ENCODE measurements at places on chromosomes 12 and 14. TPM values are rescaled to one million over a fixed set of nuclear protein-coding genes. Genes with fewer than 3 reads are reported as not detected.

DNA sequence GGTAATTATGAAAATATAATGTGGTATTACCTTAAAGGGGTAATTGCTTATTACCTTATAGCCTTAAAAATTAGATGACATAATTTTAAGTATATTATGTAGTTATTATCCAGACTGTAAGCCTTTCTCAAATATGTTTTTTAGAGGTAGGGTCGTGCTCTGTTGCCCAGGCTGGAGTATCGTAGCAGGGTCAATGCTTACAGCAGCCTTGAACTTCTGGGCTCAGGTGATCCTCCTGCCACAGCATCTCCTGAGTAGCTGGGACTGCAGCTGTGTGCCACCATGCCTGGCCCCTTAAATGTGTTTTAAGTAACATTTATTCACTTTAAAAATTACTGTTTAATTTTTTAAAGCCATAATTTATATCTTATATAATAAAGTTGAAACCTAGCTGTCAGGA is 10.4 kb downstream of the PRPF39 start:
- H3K27me3 ChIP-seq: no peaks in the 10 kb centered on the region
- H3K4me3 ChIP-seq: no peak overlapping the region
- DNase-seq: no peak
- H3K36me3 ChIP-seq: no peaks in the 10 kb centered on the region
- no peak overlapping the region for H3K27ac ChIP-seq
- no peaks in the 10 kb centered on the region for H3K4me1 ChIP-seq

The TMPRSS12 gene
- not detected for total RNA-seq

GRCh38 chr12:54215989-54216796 is 27.4 kb upstream of the SMUG1 start:
- DNase-seq: no peak
- H3K36me3 ChIP-seq: no peaks in the 10 kb centered on the region
- H3K4me3 ChIP-seq: peak overlapping the region; percentile 9
- no peak overlapping the region for H3K27ac ChIP-seq
- peaks cover 52% of the 10 kb centered on the region for H3K27me3 ChIP-seq

The MSI1 gene
- 3.8 TPM for total RNA-seq

The MYH6 gene
- total RNA-seq: not detected

DNA sequence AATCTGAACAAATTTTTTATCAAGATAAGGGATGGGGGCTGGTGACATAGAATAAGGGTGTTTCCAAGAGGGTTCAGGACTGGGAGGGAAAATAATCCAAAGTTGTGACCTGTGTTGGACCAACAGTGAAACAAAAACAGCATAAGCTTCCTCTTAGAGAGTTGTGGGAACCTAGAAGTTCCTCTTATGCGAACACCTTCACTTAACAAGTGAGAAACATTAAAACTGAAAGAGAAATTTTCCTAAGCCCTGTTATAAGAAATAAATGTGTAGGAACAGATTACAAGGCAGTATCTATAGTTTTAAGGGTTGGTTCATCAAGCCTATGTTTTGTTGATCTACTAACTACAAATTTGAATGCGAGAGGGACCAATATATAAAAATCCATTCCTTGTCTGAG is 58.4 kb downstream of the LLPH start:
- no peaks in the 10 kb centered on the region for H3K36me3 ChIP-seq
- H3K4me1 ChIP-seq: no peaks in the 10 kb centered on the region

GRCh38 chr14:69664865-69665526 is 53.6 kb downstream of the SUSD6 start:
- H3K27me3 ChIP-seq: no peaks in the 10 kb centered on the region
- peak overlapping the region; percentile 37 for H3K27ac ChIP-seq
- H3K4me3 ChIP-seq: no peak overlapping the region
- no peak for DNase-seq
- H3K36me3 ChIP-seq: no peaks in the 10 kb centered on the region
- no peaks in the 10 kb centered on the region for H3K4me1 ChIP-seq

The SCN8A gene
- 10.0 TPM for total RNA-seq

DNA sequence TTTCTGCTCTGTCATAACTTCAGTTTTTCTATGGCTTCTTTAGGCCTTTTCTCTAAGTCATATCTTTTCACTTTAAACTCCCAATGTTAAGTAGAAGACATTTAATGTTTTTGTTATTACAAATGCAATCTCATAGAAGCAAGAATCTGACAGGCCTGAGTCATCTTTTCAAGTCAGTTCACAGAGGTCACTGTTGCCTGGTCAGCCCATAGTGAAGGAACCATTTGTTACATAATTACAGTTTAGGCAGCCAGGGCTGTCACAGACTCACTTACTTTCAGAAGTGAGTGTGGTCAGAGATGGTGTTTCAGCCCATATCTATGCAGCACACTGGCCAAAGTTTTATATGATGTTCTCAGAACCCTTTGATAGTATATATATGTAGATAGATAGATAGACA is 46.5 kb downstream of the CCER1 start:
- no peaks in the 10 kb centered on the region for H3K27me3 ChIP-seq
- no peaks in the 10 kb centered on the region for H3K4me1 ChIP-seq
- no peak for DNase-seq
- H3K27ac ChIP-seq: no peak overlapping the region
- H3K36me3 ChIP-seq: no peaks in the 10 kb centered on the region
- no peak overlapping the region for H3K4me3 ChIP-seq

DNA sequence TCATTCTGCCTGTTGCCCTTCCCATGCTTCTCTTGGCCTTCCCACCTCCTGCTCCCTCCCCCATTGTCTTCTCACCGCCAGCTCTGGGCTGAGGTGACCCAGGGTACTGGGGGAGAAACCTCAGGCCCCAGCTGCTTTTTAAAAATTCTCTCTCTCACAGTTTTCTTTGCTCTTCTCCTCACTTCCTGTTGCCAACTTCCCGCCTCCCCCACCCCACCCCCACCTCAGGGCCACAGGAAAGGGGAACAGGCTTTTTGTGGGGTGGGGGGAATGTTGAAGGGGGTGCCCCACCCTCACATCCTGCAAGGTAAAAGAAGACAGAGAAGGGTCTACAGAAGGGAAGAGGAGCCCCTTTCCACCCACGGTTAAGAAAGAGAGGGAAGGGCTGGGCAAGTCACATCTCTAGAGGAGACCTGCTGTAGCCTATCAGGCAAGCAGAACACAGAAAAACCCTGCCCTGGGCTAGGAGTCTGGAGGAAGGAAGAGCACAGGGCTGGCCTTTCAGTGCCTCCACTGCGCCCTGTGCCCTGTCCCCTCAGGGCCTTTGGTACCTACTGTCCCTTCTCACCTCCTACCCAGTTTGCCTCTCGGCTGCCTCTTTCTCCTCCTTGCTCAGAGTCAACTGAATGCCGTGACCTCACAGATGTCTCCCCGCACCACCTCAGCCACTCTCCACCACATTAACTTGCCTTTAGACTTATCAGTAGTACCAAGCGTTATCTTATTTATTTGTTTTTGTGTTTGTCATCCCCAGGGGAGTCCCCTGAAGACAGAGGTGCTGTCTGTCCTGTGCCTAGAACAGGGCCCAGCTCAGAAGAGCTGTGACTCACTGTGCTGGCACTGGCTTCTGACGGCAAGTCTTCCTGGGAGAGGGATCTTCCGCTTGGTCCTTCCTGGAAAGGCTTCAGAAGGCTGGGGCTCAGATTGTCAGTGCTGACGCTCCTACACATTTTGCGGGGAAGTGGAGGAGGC is 1.7 kb downstream of the ARHGAP9 start:
- H3K4me1 ChIP-seq: no peaks in the 10 kb centered on the region
- peak overlapping the region; percentile 30 for H3K4me3 ChIP-seq
- H3K27me3 ChIP-seq: peaks cover 35% of the 10 kb centered on the region
- no peak for DNase-seq
- H3K27ac ChIP-seq: peak overlapping the region; percentile 73

- H3K27me3 ChIP-seq: no peaks in the 10 kb centered on the region
- DNase-seq: no peak
These were observed 59.5 kb downstream of the ARID2 start for GRCh38 chr12:45789025-45789424.

DNA sequence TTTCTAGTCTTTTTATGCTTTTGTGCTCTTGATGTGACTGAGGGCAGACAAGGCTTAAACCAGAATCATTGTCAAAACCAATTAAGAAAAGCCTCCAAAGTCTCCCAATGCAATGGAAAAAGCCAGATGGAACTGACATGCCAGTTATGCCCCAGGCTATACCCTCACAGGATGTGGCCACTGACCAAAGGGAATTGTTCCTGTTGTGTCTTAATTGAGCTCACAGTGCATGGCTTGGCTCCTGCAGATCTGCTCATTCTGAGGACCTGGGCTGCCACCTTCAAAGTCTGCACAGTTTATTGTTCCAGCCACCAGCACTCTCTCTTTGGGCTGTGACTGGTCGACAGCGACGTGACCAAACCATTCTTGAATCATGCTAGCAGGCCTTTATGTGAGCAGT is 17.1 kb upstream of the BICD1 start:
- H3K4me1 ChIP-seq: no peaks in the 10 kb centered on the region
- H3K27me3 ChIP-seq: no peaks in the 10 kb centered on the region
- no peak overlapping the region for H3K4me3 ChIP-seq
- no peak overlapping the region for H3K27ac ChIP-seq

The MBD6 gene
- total RNA-seq: 133 TPM

GRCh38 chr14:36818246-36818645 is 156.6 kb downstream of the PAX9 start:
- no peak overlapping the region for H3K27ac ChIP-seq
- no peaks in the 10 kb centered on the region for H3K4me1 ChIP-seq
- H3K4me3 ChIP-seq: no peak overlapping the region
- H3K27me3 ChIP-seq: no peaks in the 10 kb centered on the region
- no peaks in the 10 kb centered on the region for H3K36me3 ChIP-seq
- DNase-seq: no peak

DNA sequence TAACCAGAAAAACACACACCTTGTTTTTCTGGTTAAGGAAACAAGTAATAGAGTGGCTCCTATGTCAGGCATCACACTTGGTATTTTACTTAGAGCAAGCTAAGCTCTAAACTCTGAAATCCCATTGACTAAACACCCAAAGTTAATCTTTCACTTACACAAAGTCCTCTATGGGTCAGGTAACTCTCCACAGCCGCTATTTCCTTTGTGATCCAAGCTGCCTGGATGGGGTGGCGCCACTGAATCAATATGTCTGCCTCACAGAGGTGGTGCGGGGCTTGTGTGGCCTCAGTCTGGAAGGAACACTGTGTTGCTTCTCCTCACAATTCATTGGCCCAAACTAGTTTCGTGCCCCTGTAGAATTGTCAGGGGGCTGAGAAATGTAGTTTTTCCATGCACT is 160.0 kb upstream of the E2F7 start:
- no peaks in the 10 kb centered on the region for H3K36me3 ChIP-seq
- no peak for DNase-seq
- H3K27ac ChIP-seq: no peak overlapping the region

- H3K4me1 ChIP-seq: no peaks in the 10 kb centered on the region
- no peak for DNase-seq
- no peak overlapping the region for H3K27ac ChIP-seq
- H3K27me3 ChIP-seq: no peaks in the 10 kb centered on the region
- H3K4me3 ChIP-seq: no peak overlapping the region
- H3K36me3 ChIP-seq: peaks cover 15% of the 10 kb centered on the region
These were observed 22.3 kb downstream of the SNW1 start for GRCh38 chr14:77738559-77739250.

Data from colonic mucosa (tissue), 4 donors.